Right forelimb (tissue), 1 donor: ENCODE measurements at places on chromosomes 11 and 22.

- no peak for DNase-seq
Measured at GRCh38 chr11:8149726-8150125, 19.1 kb downstream of the RIC3 start.

GRCh38 chr11:110491577-110492320 lies 62.0 kb downstream of the FDX1 start:
- DNase-seq = no peak

DNA sequence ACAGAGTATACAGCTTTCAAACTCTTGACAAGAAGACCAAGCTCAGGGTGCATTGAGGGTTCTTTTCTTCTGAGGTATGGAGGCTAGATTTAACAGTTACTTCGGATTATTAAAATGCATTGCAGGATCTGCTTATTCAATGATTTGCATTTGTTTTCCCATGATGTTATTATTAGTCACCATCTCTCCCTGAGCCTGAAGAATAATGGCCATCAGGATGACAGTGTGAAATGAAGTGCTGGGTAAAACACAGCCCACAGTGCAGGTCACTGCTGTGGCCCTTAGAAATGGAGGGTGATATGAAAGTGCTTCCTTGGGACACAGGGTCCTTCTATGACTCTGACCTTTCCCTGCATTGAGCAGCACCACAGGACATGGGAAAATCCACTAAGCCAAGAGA lies 40.0 kb downstream of the TECTA start:
- no peak for DNase-seq

GRCh38 chr11:3880724-3881123 lies 25.3 kb downstream of the STIM1 start:
- no peak for DNase-seq

DNA sequence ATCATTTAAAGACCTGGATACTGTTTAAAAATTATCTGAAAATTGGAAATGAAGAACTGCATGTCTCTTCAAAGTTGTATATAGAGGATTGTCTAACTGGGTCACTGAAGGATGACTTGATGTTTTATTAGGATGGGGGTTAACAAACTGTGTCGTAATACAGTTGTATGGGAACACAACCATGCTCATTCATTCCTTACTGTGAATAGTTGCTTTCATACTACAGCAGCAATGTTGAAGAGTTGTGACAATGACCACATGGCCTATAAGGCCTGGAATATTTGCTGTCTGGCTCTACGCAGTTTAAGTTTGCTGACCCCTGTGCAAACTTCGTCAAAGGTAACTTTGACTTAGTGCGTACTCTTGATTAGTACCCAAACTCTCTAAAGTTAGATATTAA lies 38.4 kb downstream of the FDX1 start:
- DNase-seq = no peak

- no peak for DNase-seq
Measured at GRCh38 chr22:48145738-48146137, 1383.3 kb downstream of the TBC1D22A start.

DNA sequence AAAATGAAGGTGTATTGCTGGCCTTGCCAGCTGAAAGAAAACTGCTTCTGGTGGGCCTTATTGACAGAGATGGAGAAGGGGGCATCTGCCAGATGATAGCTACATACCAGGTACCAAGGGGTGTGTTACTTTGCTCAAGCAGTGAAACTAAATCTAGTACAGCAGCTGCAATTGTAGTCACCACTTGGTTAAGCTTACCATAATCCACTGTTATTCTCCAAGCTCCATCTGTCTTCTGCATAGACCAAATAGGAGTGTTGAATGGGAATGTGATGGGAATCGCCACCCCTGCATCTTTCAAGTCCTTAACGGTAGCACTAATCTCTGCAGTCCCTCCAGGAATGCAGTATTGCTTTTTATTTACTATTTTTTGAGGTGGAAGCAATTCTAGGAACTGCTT lies 45.8 kb upstream of the LIN7C start:
- no peak for DNase-seq

GRCh38 chr11:35662061-35662648 lies 420 bp upstream of the TRIM44 start:
- DNase-seq = no peak

GRCh38 chr11:94705419-94705818 lies 62.7 kb upstream of the AMOTL1 start:
- no peak for DNase-seq

DNA sequence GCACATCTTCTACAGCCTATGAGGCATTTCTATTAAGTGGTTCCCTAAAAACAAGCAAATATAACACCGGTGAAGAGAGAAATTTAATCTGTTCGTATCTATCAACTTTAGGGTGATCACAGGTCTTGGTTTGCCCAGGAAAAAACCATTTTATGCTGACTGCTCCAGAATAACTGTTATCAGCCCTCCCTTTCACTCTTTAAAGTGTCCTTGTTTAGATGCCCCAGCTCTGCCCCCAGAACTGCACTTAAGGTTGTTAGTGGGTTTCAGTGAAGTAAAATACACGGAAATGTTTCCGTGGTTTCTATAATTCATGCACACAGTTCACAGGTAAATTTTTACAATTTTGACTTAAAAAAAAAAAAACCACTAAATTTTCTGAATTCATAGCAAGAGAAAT lies 70.0 kb downstream of the NARS2 start:
- no peak for DNase-seq

- DNase-seq = no peak
Measured at GRCh38 chr22:30127749-30128166, 47.5 kb downstream of the HORMAD2 start.

DNA sequence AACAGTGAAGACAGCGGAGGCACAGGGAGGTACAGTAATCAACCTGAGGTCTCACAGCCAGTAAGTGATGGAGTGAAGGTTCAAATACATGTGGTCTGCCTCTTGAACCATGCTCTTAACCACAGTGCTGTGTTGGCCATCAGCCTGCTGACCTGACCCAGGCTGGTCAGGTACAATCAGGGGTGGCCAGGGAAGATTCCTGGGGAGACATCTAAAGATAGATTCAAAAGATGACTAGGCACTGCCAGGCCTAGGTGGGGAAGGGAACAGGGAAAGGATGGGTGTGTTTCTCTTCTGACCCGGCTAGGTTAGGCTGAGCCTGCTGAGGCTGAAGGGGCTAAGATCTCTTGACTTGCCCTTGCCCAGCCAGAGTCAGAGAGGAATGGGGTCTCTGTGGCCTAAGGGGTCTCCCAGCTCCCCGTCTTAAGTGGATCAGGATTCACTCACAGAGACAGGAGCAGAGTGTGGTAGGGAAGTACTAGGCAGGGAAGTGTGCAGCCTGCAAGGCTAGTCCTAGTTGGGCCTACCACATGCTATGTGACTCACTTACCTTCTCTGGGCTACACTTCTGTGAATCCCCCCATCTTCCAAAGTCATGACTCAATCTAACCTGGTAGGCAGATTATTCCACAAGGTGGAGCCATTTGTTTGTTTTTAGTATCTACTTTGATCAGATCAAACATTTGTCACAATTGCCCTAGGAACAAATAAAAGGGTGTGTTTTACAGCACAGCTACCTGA lies 10.4 kb upstream of the SREBF2 start:
- DNase-seq = no peak

DNA sequence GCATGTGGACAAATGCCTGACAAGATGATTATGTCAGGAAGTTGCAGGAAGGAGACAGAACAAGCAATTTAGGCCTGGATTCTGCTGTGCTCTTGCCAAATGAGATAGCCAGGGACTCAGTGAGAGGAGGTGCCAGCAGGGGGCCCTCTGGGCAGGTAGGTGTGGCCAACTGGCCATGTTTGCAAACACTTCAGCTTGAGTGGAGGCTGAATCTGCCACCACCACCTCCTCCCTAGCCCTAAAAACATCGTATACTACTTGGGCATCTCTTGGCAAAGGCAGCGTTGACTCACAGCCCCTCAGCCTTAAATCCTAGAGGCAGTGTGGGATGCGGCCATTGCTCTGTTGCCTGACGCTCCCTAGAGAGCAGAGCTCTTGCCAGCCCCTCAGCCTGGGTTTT lies 95.1 kb upstream of the PLET1 start:
- DNase-seq = no peak
